Stimulated activated CD4-positive, alpha-beta T cell treated with anti-CD3 and anti-CD28 coated beads, Interleukin-12 subunit alpha, Interleukin-12 subunit beta, amount 100 ng/mL, for 4 hours (primary cell): ENCODE measurements at places on chromosomes 5 and 9.

- no peak for DNase-seq
Measured at GRCh38 chr5:32136342-32136741, 37.8 kb downstream of the GOLPH3 start.

- no peak for DNase-seq
Measured at GRCh38 chr5:42074353-42074752, 149.3 kb downstream of the FBXO4 start.

- no peak for DNase-seq
Measured at GRCh38 chr9:4443439-4443838, 46.8 kb upstream of the SLC1A1 start.

GRCh38 chr5:41636605-41637004, 126.2 kb upstream of the PLCXD3 start:
- no peak for DNase-seq

DNA sequence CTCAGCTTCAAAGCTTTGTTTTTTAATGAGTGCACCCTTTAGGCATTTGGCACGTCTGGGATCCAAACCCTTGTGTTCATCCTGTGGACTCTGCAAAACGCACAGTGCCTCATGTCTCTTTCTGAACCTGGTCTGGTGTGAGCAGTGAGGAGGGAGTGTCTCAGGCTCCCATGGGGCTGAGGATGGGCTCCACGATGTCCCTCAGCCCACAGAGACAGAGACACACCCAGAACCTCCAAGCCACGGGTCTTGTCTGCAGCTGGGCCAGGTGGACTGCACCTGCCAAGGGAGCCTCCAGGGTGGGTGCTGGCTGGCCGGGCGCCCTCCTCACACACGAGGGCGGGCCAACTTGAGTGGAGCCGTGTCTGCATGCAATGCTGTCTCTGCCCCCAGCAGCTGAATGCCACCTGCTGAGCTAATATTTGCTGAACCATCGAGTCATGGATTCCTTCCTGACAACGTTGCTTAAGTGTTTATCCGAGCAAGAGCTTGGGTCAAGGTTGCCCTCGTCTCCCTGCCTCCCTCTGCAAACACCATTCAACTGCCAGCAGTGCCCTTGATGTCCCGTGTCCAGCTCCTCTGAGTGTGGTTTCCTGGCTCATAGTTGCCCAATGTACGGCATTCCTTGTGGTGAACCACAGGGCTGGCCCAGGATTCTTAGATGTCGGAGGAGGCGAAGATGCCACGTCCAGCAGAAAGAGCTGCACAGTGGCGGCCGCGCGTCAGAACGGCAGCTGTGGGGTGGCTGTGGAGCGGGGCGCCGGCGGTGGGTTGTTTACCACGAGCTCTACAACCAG, 31.4 kb upstream of the LPCAT1 start:
- no peak for DNase-seq

DNA sequence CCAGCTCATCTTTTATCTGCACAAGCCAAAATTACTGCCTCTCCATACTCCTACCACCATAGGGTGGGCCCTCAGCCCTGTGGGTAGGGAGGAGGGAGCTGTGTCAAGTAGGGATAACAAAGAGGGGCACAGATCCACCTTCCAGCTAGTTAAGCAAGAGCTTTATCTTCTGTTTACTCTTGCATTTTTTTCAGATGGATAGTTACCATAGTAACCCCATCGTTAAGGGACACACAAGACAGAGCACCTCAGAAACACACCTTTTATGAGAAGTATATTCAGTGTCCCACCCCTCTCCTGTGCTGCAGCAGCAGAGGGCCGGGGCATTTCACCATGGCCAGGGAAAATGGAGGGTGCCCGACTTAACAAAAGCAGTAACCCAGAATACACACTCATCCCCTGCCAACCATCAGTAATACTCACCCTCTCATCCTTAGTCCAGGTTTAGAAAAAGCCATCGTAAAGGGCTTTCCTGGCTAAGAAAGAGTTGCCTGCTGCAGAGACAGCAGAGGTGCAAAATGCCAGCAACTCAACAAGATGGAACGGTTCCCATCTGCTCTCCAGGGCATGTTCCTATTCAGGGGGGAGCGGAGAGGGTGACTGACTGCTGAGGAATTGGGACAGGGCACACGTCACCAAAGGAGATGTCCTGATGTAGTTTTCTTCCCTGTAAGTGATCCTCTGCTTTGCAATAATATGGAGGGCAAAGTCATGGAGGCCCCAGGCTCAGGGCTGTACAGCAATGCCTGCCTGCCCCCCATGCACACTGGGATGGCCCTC, 25.1 kb downstream of the MACROH2A1 start:
- no peak for DNase-seq

DNA sequence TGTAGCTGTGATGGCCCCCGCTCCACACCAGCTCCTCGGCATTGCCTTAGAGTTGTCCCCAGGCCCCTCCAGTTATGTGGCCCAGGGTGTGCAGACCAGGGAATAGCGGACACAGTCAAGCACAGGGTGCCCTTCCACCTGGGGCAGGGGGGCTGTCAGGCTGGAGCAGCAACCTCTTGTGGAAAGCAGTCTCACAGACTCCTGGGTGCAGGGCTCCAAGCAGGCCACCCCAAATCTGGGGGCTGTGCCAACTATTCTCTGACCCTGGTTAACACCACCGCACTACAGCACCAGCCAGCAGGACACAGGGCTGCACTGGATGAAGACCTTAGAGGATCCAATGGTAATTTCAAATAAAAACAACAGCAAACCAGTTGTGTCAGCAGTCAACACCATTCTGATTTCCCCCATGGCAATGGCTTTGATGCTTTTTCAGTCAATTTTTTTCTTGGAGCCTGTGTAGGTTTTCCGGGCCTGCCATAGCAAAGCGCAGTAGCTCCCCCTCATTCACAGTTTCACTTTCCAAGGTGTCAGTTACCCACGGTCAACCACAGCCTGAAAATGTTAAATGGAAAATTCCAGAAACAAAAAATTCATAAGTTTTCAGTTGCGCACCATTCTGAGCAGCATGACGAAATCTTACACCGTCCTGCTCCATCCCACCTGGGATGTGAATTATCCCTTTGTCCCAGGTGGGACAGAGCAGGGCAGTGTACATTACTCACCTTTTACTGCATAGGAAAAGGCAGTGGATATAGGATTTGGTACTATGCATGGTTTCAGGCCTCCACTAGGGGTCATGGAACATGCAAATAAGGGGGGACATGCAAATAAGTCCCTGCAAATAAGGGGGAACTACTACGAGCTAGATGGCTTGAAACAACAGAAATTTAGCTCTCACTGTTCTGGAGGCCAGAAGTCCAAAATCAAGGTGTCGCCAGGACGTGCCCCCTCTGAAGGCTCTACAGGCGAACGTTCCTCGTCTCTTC, 49.0 kb downstream of the C5orf15 start:
- DNase-seq, result no peak

GRCh38 chr5:14479143-14479696, 102.4 kb upstream of the OTULINL start:
- DNase-seq, result no peak

DNA sequence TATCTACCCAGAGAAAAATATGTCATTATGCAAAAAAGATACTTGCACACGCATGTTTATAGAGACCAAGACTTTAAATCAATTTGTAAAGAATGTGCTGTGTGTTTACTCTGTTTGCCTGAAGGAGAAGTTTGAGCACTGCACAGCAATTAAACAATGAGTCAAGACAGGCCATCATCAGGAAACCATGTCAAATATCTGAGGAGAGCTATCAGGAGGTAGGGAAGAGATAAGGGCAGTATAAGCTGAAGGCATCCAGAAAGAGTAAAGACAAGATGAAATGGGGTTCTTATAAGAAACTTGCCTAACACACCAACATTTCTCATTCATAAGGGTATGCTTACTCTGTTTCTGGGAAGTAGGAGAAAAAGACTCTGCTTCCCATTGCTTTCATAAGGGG, 405.8 kb upstream of the PTGER4 start:
- no peak for DNase-seq

DNA sequence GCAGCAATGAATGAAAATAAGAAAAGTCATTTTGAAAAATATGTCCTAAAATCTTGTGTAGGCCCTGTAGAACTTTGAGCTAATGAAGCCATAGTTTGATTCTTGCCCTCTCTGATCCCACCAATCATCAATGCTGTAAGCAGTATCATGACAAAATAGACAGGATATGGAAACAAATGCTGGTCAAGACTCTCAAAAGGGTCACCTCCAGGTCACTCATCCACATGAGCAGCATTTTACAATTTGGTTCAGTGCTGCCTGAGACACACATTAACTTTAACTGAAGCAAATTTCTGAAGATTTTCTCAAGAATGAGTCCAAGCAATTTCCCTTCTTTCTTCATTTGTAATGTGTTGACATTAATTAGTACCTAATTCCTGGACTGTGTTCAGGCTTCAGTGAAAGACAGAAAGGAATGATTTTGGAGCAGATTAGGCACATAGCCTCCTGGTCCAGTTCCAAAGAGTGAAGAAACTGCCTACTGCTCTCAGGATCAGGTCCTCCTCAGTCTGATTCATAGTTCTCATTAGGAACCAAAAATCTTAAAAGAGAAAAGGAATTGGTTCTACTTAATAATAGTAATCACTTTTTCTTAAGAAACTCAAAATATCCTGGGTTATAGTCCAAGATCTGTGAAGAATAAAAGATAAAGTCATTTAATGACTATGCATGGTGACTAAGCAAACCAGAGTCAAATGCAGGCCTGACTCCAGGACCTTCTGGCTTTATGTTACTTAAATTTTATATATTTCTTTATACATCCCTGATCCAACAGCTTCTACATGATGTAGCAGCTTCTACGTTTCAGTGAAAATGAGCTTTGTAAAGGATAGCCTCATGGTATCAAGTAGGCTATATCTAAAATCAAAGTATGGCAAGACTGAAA, 192.1 kb upstream of the RGMB start:
- no peak for DNase-seq

DNA sequence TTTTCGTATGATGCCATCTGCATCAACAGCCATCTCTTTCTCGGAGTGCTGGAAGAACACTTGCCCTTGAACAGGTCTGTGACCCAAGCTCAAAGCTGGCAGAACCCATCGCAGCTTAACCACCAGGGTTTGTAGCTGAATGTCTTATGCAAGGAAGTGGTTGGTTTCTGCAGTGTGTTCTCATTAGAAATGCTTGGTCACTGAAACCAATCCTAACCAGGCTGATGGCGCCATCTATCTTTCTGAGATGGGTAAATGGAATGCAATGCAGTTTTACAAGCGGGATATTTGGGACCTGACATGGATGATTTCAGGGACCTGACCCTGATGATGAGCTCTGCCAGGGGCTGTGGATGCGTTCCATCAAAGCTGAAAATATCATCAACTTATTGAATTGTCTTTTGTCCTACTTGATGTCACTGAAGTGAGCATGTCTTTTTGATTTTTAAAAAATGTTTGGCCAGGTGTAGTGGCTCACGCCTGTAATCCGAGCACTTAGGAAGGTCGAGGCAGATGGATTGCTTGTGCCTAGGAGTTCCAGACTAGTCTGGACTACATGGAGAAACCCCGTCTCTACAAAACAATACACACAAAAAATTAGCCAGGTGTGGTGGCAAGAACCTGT, 28.7 kb downstream of the DMRT3 start:
- no peak for DNase-seq

DNA sequence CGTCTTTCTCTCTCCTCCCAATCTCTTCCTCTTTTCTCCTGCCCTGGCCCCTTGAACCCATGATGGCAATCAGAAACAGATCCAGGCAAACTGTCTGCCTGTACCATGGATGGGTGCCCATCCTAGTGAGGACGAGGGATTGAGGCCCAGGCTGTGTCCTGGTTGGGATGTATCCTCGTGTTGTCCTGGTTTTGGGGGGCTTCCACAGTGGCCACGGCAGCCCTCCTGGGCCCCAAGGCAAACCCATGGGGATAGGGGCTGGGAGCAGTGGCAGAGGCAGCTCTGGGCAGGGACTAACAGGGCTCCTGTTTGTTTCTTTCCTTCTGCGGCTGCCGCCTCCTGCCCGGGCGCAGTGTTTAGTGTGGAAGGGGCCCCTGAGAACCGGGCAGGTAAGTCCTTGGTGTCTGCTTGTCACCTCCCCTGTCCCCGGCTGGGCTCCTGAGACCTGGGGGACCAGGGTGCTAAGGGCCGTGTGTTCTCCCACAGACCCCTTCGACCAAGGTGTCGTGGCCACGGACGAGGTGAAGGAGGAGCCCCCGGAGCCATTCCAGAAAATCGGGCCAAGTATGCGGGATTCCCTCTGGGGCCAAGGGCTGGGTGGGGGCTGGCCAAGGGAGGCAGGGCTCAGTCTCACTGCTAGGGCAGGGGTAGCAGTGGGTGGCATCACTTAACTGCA, 70.0 kb downstream of the AMBP start:
- DNase-seq, result no peak

DNA sequence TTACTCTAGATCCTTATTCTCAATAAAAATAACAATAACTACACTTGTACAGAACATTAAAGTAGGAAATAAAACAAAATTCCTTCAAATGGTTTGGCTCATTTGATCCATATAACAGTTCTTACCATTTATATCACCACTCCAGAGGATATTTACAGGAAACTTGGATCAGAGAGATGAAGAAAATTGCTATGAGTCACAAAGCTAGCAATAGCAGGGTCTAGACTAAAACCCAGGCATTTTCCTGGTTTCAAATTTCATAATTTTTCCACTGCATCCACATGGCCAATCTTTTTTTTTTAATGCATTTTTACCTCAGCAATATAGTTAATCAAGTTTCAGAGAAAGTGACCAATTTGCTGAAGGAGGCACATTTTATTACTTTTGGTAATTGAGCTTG, 299.2 kb downstream of the ELAVL2 start:
- no peak for DNase-seq

- DNase-seq, result no peak
Measured at GRCh38 chr5:59597690-59598546, 295.6 kb downstream of the PDE4D start.
